ENCODE measurements at places on chromosomes 3 and 15. TPM values are rescaled to one million over a fixed set of nuclear protein-coding genes. Genes with fewer than 3 reads are reported as not detected.
A peak's percentile ranks its signal among the peaks of the same experiment; 100 is the strongest.

DHX36 gene
- 61.5 TPM for total RNA-seq

XCR1 gene
- not detected for total RNA-seq

- DNase-seq, result no peak
- H3K4me1 ChIP-seq, result peaks cover 41% of the 10 kb centered on the region
- peaks cover 2% of the 10 kb centered on the region for H3K36me3 ChIP-seq
- peak overlapping the region; percentile 37 for H3K27ac ChIP-seq
- no peaks in the 10 kb centered on the region for H3K27me3 ChIP-seq
- H3K4me3 ChIP-seq, result no peak overlapping the region
Observed at GRCh38 chr3:171266740-171267073, 193.5 kb downstream of the TNIK start.

GRCh38 chr3:41503998-41504623, 304.8 kb downstream of the CTNNB1 start:
- no peaks in the 10 kb centered on the region for H3K36me3 ChIP-seq
- no peak for DNase-seq
- H3K4me1 ChIP-seq, result peaks cover 21% of the 10 kb centered on the region
- no peak overlapping the region for H3K27ac ChIP-seq

- H3K4me3 ChIP-seq, result no peak overlapping the region
- H3K27ac ChIP-seq, result no peak overlapping the region
- H3K4me1 ChIP-seq, result peaks cover 8% of the 10 kb centered on the region
- no peak for DNase-seq
- H3K36me3 ChIP-seq, result no peaks in the 10 kb centered on the region
Observed at GRCh38 chr3:164732166-164732565, 346.1 kb downstream of the SI start.

DNA sequence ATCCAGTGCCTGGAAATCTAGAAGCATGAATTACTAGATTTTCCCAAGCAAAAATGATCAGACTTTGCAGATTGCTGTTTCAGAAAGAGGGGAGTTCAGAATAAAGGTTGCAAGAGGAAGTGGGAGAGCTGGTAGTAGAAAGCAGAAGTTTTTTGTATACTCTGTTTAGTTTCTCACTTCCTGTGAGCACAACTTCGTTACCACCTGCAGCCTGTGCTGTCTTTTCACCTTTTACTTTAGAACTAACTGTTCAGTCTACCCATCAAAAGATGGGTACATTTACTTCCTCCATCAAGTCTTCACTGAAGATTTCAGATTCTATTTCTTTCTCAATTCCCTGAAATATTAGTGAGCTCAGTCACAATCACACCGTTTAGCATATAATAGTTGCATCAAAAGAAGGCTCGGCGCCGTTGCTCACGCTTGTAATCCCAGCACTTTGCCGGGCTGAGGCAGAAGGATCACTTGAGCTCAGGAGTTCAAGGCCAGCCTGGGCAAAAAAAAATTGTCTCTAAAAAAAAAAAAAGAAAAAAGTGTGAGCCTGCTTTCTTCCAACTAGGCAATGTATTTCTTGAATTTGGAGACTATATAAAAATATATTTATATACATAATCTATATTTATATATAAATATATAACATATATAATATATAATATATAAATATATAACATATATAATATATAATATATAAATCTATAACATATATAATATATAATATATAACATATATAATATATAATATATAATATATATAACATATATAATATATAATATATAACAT, 1.8 kb upstream of the CEP97 start:
- peaks cover 22% of the 10 kb centered on the region for H3K4me1 ChIP-seq
- no peak for DNase-seq
- no peaks in the 10 kb centered on the region for H3K36me3 ChIP-seq
- no peak overlapping the region for H3K27ac ChIP-seq
- H3K27me3 ChIP-seq, result no peaks in the 10 kb centered on the region
